ENCODE measurements at places on chromosomes 16 and 17.
A peak's percentile ranks its signal among the peaks of the same experiment; 100 is the strongest.

DNA sequence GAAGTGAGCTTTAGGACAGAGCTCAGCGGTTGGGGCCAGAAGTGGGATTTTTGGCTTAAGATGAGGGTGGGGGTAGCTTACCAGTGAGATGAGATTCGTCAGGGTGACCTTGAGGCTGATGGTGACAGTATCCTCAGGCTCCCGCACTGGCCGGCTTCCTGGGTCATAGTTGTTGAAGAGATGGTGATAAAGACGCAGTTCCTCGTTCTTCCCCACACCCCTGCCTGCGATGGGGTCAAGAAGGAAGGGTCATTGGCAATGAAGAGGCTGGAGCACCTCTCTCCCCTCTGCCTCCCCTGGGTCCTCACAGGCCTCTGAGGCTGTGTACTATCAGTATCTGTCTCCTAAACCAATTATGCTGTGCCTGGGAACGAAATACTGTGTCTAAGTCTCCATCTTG, 358 bp downstream of the CHRNE start:
- DNase-seq = no peak

DNA sequence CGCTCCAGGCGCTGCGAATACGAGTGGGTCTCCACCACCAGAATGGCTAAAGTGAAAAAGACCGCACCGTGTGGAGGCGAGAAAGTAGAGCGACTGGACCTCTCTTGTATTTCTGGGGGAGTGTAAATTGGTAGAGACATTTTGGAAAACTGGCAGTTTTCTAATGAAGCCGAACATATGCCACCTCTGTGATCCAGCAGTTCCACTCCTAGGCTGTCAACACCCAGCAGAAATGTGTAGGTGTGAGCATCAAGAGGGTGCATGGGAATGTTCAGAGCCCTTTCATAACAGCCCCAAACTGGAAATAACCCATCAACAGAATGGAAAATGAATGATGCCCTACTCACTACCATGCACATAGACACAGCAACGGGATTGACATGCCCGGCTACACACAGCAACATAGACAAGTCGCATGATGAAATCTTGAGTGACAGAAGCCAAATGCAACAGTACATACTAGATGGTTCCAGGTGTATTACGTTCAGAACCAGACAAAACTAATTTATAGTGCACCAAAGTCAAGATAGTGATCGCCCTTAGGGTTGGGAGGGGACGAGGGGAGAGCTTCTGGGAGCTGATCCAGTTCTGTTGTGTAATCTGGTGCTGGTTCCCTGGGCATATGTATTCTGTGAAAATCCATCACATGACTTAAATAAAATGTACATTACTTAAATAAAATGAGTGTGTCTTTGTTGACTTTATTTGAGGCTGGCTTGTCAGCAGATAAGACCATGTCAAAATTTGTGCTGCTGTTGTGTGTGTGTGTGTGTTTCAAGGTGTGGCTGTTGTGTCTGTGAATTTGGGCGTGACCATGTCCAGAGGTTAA, 877 bp upstream of the BCL7C start:
- DNase-seq = no peak

DNA sequence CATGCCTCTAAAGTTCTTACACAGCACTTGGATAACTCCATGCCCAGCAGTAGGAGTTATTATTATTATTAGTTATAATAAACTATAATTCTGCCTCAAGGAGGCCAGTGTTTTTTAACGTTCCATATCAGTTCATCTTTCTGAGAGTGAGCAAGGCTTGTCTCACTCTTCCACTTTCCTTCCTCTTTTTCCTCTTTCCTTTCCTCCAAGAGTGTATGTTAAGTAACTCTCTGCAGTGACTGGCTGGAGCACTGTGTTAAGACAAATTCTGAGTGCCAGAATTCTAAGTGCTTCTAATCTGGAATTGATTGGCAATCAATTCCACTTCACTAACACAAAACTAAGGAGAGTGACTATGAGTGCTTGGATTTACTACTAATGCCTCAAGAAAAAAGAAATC, 16.4 kb downstream of the CLEC19A start:
- DNase-seq = no peak

GRCh38 chr16:66402166-66402565, 24.9 kb upstream of the BEAN1 start:
- no peak for DNase-seq

GRCh38 chr16:88548131-88548874, 21.9 kb upstream of the ZC3H18 start:
- DNase-seq = no peak

GRCh38 chr17:73227944-73228343, 33.7 kb downstream of the CPSF4L start:
- no peak for DNase-seq

DNA sequence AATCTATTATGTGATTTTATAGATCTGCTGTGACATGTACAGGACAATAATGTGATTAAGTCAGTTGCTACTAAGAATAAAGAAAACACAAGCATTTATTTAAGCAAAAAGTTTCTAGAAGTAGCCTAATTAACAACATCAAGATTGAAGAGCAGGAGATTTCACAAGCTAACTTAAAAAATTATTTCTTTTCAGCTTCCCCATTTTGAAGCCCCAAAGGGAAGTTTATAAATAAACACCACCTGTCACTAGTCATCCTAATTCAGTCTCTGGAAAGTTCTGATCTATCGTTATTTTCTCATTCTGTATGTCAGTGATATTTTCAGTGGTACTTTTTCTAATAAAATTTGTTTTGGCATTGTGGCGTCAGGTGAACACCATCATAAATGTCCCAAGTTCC, 8.3 kb downstream of the CAPNS2 start:
- no peak for DNase-seq

- peak; percentile 62 for DNase-seq
These were observed 15.2 kb upstream of the HERPUD1 start for GRCh38 chr16:56916571-56917403.

GRCh38 chr16:67666559-67667452, at the start of the genes C16orf86 and ENKD1:
TSS of gene C16orf86 (plus strand) at chr16:67666814. CDS start at chr16:67666971, 157 bp downstream.
TSS of gene ENKD1 (minus strand) at chr16:67666750. CDS start at chr16:67666442, 308 bp downstream.
- peak; percentile 17 for DNase-seq

DNA sequence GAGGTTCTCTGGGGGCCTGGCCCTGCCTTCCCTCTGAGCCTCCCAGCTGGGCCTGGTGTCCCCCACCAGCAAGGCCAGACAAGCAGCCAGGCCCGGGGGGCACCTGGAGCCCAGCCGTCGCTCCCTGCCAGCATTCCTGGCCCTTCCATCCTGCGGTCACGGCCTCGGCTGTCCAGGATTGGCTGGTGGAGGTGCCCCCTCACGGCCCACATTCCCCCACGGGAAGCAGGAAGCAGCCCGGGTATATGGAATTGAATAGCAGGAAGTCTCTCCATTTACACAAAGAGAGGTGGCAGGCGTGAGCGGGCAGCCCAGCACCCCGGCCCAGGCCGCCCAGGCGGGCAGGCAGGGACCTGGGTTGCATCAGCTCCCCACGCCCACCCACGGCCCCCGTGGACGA, 14.5 kb downstream of the TRAF7 start:
- DNase-seq = no peak

DNA sequence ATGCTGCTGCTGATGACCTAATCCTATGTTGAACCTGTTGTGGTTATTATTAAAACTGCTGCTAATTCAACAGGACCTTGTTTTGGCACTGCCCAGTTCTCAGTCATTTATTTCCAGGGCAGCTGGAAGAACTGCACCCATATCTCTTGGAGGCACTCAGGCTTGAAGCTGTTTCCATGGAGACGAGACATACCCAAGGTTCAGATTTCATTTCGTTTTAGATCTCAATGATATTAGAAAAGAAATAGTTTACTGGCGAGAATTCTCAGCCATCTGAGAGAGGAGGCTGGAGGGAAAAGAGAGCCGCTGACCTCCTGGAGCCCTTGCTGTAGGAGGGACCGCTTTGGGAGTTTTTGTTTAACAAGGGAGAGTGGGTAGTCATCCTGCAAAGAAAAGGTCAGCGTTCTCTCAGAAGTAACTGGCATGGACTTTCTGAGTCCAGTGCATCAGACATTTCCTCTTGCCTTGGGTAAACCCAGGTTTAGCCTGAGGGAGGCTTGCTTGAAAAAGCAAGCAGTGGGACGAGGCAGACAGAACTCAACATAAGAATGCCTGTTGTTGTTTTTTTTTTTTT, 75.4 kb downstream of the YPEL2 start:
- DNase-seq = no peak

All from bone marrow (tissue), 2 donors.